ENCODE measurements at places on chromosomes 16 and 17. TPM values are rescaled to one million over a fixed set of nuclear protein-coding genes. Genes with fewer than 3 reads are reported as not detected.

The SLC22A31 gene
- total RNA-seq, result 1.0 TPM

The C17orf100 gene
- total RNA-seq, result 2.7 TPM

The GCGR gene
- total RNA-seq, result 0.46 TPM

The CAVIN1 gene
- 390 TPM for total RNA-seq

The SLC16A13 gene
- 8.7 TPM for total RNA-seq

The CORO6 gene
- 4.5 TPM for total RNA-seq

The METTL26 gene
- 147 TPM for total RNA-seq

Measured in A549 treated with AZD2906 at 1 μM for 4 hours (cell line).